Cardiac atrium fibroblast (primary cell): ENCODE measurements at places on chromosomes 2 and 18. TPM values are rescaled to one million over a fixed set of nuclear protein-coding genes. Genes with fewer than 3 reads are reported as not detected.

Gene DAW1
- 8.7 and 9.6 TPM in 2 replicates for total RNA-seq

Gene TCF23
- under 0.01 TPM in 1 of 2 replicates, not detected in the other for total RNA-seq

Gene ACYP2
- 8.5 and 13.8 TPM in 2 replicates for total RNA-seq

Gene ZBTB14
- 9.9 and 27.7 TPM in 2 replicates for total RNA-seq

Gene ABCG5
- not detected in 2 replicates for total RNA-seq
